ENCODE measurements at places on chromosomes 2 and 18.

DNA sequence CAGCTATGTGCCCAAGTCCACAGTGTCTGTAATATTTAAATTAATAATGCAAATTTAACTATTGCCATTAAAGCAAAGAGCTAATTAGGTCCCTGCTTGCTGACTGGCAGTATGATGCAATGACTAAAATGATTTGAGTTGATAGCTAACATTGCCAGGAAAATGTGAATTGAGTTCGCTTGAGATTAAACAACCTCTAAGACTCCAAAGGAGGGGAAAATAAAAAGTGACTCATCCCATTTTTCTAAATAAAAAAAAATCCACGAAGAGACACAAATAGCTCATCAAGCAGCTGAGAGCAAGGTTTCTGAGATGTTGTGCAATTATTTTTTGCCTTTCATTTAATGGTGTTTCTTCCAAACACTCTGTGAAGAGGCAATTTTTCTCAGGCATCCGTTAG is 413.0 kb downstream of the MTX2 start:
- peaks cover 19% of the 10 kb centered on the region for H3K27me3 ChIP-seq
- H3K36me3 ChIP-seq, result no peaks in the 10 kb centered on the region
- DNase-seq, result no peak
- no peak overlapping the region for H3K27ac ChIP-seq
- peaks cover 7% of the 10 kb centered on the region for H3K4me1 ChIP-seq
- no peak overlapping the region for H3K4me3 ChIP-seq

DNA sequence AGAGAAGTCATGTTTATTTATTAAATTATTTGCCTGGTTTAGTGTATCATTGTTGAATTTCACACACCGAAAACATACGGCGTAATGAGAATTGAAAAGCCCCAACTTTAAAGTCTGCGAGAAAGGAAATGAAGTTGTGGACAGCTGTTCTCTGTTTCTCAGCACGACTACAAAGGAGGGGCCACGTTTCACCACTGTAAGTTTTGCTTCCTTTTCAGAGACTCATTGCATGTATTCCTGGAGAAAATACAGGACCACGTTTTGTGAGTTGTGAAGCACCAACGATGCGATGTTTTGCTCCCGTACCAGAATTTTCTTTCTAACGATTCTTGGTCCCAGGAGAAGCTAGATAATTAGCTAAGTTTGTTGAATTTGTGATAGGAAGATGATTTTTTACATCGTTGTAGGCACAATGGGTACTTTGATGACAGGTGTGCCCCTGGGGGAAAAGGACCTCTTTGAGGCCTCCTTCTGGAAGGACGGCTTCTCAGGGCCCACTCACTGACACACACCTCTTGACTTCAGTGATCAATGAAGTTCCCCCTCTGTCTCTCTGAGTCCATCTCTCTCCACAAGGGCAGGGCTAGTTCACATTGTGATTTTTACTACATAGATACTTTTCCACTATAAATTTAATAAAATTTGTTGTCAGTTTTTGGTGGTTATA is 23.7 kb upstream of the ACKR3 start:
- H3K4me3 ChIP-seq, result no peak overlapping the region
- H3K27ac ChIP-seq, result peak overlapping the region; percentile 16
- H3K27me3 ChIP-seq, result no peaks in the 10 kb centered on the region
- DNase-seq, result no peak
- no peaks in the 10 kb centered on the region for H3K36me3 ChIP-seq

- no peak overlapping the region for H3K27ac ChIP-seq
- peaks cover 4% of the 10 kb centered on the region for H3K4me1 ChIP-seq
Observed at GRCh38 chr2:7377916-7378569, 460.8 kb downstream of the RNF144A start.

DNA sequence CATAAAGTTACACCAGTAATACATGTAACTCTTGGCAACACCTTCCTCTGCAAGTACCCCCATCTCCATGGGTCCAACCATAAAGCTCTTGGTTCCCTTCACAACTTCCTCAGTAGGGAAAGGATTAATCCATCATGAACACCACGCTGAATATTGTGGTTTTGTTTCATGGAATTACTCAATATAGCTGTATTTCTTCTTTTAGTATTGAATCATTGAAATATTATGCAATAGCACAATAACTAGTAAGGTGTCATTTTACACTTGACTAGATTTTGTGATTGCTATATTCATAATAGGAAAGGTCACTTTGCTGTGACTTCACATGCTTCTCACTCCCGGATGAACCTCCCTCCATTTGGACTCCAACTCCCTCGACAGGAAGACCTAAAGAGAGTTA is 29.7 kb upstream of the PID1 start:
- H3K27me3 ChIP-seq, result peaks cover 24% of the 10 kb centered on the region

DNA sequence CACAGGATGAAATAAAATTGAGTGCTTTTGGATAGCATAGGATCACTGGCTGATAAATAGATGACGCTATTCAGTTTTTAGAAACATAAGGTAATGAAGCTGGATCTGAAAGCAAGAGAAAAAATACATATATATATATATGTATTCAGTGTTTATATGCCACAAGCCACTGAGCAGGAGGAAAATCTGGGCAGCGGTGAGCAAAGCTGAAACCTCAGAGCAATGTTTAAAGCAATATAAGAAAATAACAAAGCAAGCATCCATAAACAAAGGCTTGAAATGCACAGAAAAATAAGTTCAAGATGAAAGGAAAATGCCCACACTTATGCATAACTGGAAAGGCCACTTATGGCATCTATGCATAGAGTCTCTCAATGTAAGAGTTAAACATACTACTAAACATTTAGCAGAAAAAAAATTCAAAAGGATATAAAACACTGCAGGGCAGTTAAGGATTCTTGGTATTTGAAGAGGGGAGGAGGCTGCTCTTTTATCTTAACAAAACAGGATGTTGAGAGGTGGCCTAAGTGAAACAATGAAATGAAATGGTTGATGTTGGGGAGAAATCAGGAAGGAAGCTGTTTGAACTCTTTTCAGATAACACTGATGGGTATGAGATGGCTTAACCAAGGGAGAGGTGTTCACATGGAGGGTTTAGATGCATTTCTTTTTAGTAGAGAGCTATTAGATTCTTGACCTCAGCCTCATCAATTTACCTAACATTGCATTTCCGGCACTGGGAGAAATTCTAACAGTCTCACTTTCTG is 129.1 kb downstream of the ARHGAP15 start:
- no peaks in the 10 kb centered on the region for H3K36me3 ChIP-seq
- H3K4me3 ChIP-seq, result no peak overlapping the region
- no peaks in the 10 kb centered on the region for H3K27me3 ChIP-seq
- peaks cover 10% of the 10 kb centered on the region for H3K4me1 ChIP-seq

GRCh38 chr2:223264541-223265193 is 212.7 kb downstream of the KCNE4 start:
- no peak for DNase-seq
- no peak overlapping the region for H3K27ac ChIP-seq
- H3K36me3 ChIP-seq, result no peaks in the 10 kb centered on the region
- no peaks in the 10 kb centered on the region for H3K27me3 ChIP-seq

DNA sequence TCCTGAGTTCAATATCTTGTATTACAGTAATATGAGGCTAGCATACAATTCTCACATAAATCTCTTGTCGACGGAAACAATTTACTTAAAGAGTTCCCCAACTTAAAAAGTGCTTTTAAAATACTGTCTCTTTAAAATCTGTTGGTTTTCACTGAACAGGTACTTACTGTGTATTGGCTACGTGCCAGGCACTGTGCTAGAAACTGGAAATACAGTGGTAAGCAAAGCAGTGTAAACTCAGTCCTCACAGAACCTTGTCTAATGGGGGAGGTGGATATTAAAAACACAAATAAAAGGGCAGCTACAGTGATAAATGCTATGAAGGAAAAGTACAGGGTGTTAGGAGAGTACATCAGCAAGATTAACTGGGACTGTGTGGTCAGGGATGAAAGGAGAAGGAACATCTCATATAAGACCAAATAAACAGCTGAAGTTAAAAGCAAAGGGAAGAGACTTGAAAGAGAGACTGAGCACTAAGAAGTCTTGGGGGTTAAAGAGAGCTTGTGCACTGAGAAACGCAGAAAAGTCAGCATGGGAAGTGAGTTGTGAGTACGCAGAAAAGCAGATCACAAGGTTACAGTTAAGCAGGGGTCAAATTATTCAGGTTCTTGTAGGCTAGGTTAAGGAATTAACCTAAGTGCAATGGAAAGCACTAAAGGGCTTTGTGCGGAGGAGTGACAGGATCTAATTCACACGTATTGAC is 52.5 kb downstream of the USP40 start:
- H3K27me3 ChIP-seq, result no peaks in the 10 kb centered on the region
- H3K36me3 ChIP-seq, result peaks cover 16% of the 10 kb centered on the region
- no peaks in the 10 kb centered on the region for H3K4me1 ChIP-seq
- no peak for DNase-seq

GRCh38 chr2:36658277-36658748 is 38.2 kb upstream of the VIT start:
- no peaks in the 10 kb centered on the region for H3K36me3 ChIP-seq
- no peaks in the 10 kb centered on the region for H3K4me1 ChIP-seq
- H3K27ac ChIP-seq, result no peak overlapping the region
- no peak overlapping the region for H3K4me3 ChIP-seq

DNA sequence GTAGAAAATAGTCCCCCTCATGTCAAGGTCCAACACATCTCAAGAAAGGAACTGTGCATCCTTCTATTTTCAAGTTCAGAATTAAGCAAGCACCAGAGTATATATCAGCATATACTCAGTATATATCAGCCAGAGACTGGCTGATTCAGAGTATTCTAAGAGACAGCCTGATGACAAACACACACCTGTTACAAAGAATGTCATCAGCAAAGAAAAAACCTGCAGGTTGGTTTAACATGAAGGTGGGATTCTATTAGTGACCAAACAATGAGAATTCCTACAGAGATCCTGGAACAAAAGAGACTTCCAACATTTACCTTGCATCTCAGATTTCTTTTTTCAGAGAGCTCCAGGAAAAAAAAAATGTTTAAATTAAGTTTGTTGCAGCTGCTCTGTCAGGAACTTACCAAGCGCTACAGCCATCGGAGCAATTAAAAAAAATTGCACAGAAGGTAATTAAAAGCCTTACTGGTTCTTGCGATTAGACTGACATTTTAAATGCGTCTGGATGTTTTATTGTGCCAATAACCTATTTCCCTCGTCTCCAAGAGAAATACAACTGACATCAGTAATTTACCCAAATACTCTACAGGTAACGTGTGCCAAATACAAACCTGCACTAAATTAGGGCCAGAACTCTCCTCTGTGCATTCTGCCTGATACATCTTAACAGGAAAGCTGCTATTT is 218.1 kb downstream of the HNMT start:
- H3K4me1 ChIP-seq, result peaks cover 13% of the 10 kb centered on the region
- no peaks in the 10 kb centered on the region for H3K36me3 ChIP-seq
- no peak overlapping the region for H3K27ac ChIP-seq
- no peaks in the 10 kb centered on the region for H3K27me3 ChIP-seq
- DNase-seq, result no peak
